Stimulated activated CD4-positive, alpha-beta T cell treated with anti-CD3 and anti-CD28 coated beads, Interleukin-15, amount 100 ng/mL, for 1 hour (primary cell): ENCODE measurements at places on chromosomes 4 and X.

DNA sequence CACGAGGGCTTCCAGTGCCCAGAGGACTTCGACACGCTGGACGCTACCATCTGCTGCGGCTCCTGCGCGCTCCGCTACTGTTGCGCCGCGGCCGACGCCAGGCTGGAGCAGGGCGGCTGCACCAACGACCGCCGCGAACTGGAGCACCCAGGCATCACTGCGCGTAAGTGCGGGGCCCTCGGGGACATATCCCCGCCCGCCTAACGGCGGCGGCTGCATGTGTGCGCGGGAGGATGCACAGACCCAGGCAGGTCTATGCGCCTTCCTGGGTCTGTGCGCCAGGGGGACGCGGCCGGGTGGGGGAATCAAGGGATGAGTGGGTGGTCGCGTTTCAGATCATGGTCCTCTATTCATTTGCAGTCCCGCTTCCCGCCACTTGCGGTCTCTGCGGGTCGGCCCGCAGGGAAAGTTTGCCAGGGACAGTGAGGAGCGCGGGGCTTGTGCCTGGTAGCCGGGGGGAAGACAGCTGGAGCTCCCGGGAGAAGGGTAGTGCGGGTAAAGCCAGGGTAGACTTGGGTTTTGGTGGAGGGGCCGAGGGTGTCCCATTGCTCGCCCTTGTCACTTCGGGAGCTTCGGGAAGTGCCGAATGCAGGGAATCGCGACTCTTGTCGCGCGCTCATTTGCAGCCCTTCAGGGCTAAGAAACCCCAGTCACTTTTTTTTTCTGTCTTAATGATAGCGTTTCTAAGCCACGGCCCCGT lies 1.0 kb downstream of the SHISA3 start:
- no peak for DNase-seq

- DNase-seq = peak; percentile 3
Observed at GRCh38 chrX:147912093-147912801, 528 bp downstream of the FMR1 start.

- no peak for DNase-seq
Observed at GRCh38 chr4:71524756-71525155, 185.9 kb downstream of the SLC4A4 start.

GRCh38 chrX:27404366-27404765 lies 58.8 kb downstream of the PPP4R3C start:
- DNase-seq = no peak

DNA sequence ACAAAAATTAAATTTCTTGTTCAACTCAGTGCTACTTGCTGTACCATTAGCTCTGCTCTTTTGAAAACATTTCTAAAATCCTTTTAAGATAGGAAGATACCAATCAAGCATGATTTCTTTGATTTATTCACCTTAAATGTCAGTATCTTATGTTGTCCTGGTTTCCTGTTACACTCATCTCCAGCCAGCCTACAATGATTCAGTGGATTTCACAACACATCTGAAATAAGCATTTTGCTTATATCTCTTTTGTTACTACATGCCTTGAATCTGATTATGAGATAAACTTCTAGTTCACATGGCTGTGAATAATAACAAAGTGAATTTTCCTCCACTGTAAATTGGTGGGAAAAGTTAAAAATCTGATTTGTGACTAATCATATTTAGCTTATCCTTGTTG lies 112.5 kb upstream of the BMP3 start:
- DNase-seq = no peak

GRCh38 chrX:69305333-69306062 lies 140.2 kb upstream of the PJA1 start:
- no peak for DNase-seq

GRCh38 chr4:82801910-82802521 lies 3.4 kb upstream of the SCD5 start:
- no peak for DNase-seq

DNA sequence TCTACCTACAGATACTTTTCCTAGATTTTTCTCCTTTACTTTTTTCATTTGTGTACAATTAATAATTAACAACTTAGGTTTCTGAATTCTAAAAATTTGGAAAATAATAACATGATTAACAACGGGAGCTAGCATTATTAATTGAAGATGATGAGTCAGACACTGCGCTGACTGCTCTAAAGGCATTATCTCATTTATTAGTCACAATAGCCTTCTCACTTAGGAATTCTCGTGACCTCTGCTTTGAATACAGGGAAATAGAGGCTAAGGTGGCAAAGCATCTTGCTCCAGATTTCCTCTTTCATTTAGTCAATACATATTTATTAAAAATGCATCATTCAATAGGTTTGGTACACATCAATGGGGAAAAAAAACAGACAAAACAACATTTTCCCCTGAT lies 441.3 kb downstream of the PCDH18 start:
- DNase-seq = no peak

- no peak for DNase-seq
Observed at GRCh38 chr4:86393749-86394148, 33.9 kb upstream of the MAPK10 start.
